Activated T-cell treated with anti-CD3 and anti-CD28 coated beads for 48 hours (primary cell): ENCODE measurements at places on chromosomes 6 and 20.

DNA sequence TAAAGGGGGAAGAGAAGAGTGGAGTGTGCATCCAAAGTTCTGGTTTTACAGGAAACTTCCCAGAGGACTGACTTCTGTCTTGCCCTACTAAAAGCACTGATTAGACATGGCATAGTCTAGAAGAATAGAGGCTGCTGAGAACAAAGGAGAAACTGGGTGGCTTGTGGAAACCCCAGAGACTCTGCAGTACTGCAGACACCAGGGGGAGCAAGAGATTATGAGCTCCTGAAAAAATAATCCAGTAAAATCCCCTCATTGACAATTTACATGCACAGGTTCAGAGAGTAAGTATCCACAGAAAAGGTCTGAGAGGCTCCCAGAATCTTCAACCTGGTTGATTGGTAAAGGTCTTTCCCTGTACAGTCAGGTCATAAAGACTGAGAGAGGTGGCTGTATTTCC is 48.7 kb upstream of the CLVS2 start:
- no peak for DNase-seq

- no peak for DNase-seq
These were observed 33.1 kb downstream of the NDRG3 start for GRCh38 chr20:36712775-36713174.

GRCh38 chr20:50624351-50625016 is 66.9 kb downstream of the RIPOR3 start:
- no peak for DNase-seq

DNA sequence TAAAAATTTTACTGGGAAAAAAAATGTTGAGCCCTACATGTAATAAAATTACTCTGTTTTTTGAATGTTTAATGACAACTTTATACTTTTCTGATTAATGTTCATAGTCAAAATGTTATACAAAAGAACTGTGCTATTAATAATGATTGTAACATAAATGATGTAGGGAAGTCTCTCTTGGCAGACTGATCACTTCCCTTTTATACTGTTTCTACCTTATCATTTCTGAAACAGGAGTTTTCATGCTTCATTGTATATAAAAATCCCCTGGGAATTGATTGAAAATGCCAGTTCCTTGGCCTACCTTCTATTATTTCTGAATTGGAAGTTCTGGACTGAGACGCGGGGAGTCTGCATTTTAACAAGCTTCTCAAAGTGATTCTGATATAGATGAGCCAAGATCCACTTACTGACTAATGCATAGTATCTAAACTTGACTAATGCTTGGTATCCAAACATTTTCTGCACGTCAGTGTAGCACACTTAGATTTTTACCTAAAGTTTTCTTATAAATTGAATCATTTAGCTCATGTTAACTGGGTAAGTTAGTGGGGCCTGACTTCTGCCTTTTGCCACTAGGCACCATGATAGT is 7.2 kb upstream of the HDAC2 start:
- no peak for DNase-seq

GRCh38 chr6:169366258-169366901 is 112.7 kb upstream of the THBS2 start:
- no peak for DNase-seq

- no peak for DNase-seq
These were observed 130.5 kb downstream of the MYB start for GRCh38 chr6:135311446-135312200.

DNA sequence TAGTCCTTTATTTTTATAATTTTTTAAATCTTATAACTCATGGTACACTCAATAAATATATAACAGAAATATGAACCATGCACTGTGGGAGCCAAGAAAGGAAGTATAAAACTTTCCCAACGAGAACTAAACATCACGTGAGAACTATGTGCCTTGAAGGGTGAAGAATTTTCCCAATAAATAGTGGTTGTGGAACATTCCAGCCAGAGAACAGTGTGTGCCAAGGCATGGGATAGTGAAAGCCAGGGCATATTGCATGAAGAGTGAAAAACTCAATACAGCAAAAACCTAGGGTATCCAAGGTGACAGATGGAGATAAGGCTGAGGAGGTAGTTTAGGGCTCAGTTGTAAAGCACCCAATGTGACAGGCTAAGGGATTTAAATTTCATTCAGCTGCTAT is 86.1 kb downstream of the SIM1 start:
- no peak for DNase-seq

DNA sequence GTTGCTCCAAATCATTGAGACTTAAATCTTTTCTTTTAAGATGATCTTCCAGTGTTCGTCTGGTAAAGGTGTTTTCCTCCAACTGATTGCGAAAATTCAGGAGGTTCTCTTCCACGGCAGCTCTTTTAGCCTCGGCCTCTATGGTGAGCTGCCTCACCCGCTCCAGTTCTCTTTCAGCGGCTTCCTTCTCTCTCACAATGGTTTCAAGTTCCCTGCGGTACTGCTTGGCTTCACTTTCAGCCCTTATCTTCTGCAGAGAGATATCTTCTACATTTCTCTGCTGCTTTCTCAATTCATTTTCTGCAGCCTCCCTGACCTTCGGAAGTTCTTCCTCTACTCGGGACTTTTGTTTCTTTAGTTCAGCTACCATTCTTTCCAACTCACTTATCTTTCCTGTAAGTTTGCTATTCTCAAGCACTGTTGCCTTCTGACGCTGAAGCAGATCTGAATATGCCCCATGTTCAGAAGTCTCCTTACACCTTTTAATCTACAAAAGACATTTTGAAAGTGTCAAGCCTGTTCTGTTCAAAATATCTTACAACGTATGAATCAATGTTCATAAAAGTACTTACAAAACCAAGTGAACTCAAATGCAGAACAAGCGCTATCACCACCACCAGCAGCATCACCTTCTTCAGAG is 22.3 kb downstream of the DST start:
- DNase-seq: no peak

DNA sequence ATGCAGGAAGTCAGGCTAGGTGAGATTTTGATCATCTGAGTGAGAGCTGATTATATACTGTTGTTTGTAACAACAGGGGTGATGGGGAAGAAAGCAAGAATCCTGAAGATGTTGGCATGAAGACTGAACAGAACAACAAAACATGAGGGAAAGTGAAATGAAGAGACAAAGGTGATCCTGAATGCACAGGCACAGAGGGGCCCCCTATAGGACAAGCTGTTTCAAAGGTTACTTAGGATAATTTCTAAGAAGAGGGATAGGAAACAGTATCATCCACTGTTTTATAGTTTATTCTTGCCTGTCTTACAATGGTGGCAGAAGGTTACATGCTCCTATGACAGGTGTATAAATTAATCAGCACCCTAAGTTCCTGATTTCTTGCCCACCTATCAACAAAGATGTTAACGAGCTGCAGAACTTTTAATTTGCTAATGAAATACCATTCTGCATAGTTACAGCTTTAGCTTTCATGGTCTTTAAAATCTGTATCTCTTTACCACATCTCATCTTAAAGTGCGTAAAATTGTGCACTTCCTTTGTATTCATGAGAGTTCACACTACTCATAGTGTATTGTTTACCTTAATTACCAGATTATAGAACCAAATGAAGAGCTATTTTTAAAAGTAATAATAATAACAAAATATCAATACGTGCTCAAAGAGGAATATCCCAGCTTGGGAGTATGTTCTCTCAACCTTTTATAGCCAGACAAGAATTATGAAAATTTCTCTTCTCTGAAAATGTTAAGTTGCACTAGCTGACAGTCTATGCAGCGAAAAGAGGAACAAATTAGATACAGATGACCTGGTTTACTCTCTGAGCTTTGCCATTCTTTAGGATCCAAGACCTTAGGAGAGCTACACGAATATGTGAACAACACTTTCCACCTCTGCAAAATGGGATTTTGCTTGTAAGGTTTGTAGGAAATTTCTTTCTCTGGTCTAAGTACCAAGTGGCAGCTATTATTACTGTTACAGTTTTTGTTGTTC is 192.5 kb downstream of the EDN1 start:
- DNase-seq: no peak
